ENCODE measurements at places on chromosomes 11 and 22.

- no peak for DNase-seq
These were observed 921 bp downstream of the C1QTNF5 start for GRCh38 chr11:119339589-119340334.

DNA sequence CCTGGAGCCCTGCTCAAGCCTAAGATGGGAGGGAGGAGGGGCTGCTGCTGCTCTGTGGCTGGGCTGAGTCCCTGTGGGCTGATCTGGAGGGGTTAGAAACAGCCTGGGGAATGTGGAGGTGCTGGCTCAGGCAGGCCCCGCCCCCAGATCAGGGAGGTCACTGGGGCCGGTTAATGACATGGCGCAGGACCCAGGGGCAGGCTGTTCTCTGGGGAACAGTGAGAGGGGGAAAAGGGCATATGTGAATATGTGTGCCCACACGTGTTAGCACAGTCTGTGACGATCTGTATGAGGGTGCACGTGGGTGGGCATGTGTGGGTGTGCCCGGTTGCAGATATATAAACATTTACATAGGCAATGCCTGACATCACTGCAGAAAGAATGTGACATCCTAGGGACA lies 143.5 kb downstream of the MIAT start:
- DNase-seq = no peak

DNA sequence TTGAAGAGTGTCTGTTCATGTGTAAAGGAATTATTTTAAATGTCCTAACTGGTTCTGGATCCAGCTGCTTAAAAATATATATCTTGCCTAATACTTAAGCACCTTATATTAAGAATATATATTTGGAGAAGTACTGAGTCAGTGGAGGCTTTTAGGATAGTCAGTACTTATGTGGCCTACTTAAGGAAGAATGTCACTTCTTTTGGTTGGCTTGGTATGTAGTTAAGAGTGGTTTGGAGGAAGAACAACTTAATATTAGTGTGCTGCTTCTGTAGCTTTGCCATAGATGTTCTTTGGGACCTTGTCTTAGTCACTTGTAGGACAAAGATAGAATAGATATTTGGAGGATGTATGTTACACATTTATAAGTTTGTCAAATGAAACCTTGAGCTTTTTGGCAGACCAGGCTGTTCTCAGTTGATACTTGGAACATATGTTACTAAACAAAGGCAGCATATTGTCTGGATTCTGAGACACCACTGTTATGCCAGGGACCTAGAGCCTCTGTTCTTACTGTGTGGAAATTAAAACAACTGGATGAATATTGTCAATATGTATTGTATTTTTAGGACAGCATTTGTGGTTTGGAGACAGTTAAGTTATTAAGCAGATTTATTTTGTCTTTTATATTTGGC lies 4.9 kb downstream of the HIPK3 start:
- DNase-seq = peak; percentile 19

DNA sequence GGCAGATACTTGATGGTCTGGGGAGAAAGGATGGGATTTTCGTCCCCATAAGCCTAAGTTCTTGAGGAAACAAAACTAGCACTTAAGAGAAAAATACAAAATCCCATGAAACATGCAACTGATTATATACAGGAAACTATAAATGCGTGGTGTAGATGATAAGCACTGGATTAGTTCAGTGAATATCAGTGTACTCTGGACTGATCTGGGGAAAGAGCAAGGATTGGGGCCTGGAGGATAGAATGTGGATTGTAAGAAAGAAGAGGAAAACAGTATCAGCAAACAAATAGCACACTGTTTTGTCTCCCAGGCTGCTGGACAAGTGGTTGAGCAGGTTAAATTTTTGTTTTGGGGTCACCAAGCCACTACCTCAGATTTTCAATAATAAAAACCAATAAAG lies 49.8 kb downstream of the DCUN1D5 start:
- DNase-seq = no peak

GRCh38 chr11:70478166-70478890 lies 80.0 kb downstream of the CTTN start:
- no peak for DNase-seq

GRCh38 chr22:46563381-46564083 lies 26.1 kb upstream of the CELSR1 start:
- peak; percentile 74 for DNase-seq

DNA sequence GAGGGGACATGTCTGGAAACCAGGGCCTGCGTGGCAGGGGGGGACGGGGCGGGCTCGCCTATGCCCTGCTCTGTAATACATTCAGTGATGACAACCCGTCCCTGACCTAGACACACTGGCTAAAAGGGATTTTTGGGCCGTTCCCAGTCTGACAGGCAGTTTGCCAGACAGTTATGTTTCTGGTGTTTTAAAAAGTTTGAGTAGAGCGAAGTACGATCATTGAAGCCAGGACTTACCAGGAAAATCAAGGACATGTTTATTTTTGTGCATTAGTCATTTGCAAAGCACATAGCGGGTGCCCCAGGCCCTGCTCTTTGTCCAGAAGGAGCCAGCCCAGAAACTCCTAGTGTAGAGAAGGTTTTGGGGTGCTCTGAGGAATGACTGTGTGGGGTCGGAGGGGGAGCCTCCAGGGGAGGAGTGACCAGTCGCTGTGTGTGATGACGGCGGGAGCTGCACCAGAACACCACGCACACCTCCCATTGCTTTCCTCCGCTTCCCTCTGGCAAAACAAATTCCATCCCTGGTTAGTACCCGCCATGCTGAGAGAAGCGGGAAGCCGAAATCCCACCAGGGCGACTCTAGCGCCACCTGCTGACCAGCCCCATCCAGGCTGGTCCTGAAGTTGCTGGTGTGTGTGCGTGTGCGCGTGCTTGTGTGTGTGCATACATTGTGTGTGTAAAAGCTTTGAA lies 50.8 kb downstream of the FBLN1 start:
- peak; percentile 37 for DNase-seq

GRCh38 chr22:17888439-17888838 lies 114.2 kb upstream of the BID start:
- DNase-seq = no peak

GRCh38 chr11:45676522-45677095 lies 11.2 kb upstream of the CHST1 start:
- DNase-seq = no peak

GRCh38 chr11:46051102-46051501 lies 70.2 kb downstream of the PHF21A start:
- no peak for DNase-seq

DNA sequence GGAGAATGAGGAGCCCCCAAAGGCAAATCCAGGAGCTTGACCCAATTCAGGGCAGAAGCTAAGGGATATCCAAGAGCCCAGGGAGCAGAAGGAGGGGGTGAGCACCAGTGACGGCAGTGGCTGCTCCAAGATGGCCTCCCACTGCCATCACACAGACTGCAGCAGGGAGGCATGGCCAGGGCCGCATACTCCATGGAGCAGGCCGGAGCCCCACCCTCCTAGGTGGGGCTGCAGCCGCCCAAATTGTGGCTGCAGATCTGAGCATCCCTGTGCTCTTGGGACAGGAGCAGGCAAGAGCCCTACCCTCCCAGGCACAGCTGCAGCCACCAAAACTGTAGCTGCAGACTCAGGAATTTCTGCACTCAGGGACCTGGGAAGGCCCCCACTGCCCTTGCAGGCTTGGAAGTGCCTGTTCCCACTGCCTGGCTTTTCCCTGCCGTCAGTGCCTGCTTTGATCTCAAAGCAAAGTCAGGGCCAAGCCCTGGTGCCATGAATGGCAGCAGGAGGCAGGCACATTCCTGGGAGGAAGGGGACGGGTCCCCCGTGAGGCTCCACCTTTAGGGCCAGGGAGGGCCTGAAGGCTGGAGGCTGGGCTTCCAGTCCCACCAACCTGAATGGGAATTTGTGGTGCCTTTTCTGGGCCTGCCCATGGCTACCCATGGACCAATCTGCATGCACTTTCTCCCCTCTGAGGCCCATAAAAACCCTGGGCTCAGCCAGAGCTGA lies 10.3 kb upstream of the WNT7B start:
- DNase-seq = no peak

DNA sequence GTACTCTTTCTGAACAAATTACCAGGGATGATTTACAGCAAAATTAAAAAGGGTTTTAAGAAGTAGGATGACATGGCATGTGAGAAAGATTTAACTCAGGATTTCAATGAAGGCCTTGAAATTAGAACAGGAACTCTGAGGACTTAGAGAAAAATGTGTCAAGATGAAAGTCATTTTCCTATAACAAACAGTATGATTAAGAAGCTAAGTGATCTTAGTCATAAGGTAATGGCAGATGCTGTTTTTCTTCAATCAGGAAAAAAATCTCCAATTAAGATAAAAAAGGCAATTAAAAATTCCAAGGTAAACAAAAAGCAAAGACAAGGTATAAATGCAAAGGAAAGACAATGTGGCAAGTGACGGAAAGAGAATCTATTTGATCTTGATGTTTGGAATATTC lies 73.5 kb downstream of the GAB2 start:
- DNase-seq = no peak

DNA sequence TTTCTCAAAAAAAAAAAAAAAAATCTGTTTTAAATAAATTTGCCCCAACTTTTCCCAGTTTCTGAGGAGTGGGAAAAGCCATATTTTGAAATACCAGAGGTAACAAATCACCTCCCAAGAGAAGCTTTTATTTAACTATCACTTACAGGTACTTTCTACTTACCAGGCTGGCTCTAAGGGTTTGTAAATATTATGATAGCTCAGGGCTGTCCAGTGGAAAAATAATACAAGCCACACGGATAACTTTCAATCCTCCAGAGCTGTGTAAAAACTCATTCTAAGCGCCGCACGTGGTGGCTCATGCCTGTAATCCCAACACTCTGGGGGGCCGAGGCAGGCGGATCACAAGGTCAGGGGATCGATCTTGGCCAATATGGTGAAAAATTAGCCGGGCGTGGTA lies 5.6 kb upstream of the SEC14L4 start:
- DNase-seq = no peak

GRCh38 chr11:94595076-94595475 lies 27.9 kb downstream of the PIWIL4 start:
- no peak for DNase-seq

- DNase-seq = no peak
These were observed 1717.1 kb upstream of the RAG2 start for GRCh38 chr11:38315151-38315550.

DNA sequence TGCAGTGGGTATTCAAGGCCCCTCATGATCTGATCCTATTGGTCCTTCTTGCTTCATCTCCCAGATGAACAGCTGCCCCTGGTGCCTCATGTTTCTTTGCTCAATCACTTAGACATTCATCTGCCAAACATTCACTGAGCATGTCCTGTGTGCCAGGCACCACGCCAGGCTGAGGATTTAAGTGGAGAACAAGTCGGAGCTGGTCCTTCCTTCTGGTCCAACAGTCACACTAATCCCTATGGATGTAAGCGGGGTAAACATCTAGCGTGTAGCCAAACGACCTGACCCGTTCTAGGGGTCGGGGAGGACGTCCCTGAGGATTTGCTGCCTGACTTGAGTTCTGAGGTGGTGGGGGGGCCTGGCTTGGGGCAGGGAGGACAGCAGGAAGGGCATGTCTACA lies 21.9 kb downstream of the ZMAT5 start:
- peak; percentile 99 for DNase-seq

DNA sequence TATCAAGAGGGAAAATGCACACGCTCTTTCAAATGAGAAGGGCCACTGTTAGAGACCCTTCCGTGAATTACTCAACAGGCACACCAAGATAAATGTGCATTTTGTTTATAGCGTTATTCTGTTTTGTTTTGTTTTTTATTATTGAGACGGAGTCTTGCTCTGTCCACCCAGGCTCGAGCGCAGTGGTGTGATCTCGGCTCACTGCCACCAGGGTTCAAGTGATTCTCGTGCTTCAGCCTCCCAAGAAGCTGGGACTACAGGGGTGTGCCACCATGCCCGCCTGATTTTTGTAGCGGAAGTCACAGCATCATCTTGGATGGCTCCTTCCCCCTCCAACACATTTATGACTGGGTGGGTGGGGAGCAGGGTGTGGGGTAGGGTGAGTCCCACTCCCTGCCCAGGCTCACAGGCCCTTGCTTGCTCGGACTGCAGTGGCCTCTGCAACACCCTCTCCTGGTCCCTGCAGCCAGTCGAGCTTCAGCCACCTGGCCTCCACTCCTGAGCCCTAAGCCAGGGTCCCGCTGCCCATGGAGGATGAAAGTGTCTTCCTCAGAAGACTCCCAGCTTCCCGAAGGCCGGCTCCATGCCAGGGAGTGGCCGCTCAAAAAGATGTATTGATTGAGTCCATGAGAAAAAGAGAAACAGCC lies 68.0 kb downstream of the RTL6 start:
- DNase-seq = no peak

DNA sequence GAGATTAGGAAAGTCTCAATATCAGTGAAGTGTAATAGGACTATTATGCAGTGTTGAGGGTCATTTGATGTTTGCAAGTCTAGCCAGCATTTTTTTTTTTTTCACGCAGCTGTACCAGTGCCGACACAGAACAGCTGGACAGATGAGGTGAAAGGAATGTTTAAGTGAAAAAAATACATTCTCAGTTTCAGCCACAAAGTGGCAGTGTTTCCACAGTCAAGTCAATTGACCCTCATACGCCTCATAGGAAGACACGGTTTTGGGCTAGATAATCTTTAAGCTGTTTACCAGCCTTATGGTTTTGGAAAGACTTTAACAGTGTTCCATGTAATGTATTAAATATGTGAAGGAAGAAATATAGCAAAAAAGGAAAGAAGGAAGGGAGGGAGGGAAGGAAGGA lies 349.9 kb upstream of the ANO3 start:
- peak; percentile 39 for DNase-seq

DNA sequence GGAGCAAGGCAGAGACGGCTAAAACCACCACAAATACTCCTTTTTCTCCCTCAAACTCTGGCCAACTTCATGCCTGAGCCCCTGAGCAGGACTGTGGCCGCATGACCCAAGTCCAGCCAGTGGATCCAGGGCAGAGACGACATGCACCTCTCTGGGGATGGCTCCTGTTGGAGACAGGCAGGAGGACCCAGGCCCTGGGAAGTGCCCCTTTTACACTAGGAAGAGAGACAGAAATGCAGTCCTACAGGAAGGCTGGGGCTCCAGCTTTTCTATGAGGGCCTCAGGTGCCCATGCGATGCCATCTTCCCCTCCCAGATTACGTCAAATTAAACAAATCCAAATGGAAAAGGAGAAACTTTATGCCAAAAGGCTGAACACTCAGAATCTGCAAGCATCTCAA lies 498.0 kb downstream of the BRD1 start:
- no peak for DNase-seq

GRCh38 chr11:70605468-70605815 lies 207.1 kb downstream of the CTTN start:
- no peak for DNase-seq

DNA sequence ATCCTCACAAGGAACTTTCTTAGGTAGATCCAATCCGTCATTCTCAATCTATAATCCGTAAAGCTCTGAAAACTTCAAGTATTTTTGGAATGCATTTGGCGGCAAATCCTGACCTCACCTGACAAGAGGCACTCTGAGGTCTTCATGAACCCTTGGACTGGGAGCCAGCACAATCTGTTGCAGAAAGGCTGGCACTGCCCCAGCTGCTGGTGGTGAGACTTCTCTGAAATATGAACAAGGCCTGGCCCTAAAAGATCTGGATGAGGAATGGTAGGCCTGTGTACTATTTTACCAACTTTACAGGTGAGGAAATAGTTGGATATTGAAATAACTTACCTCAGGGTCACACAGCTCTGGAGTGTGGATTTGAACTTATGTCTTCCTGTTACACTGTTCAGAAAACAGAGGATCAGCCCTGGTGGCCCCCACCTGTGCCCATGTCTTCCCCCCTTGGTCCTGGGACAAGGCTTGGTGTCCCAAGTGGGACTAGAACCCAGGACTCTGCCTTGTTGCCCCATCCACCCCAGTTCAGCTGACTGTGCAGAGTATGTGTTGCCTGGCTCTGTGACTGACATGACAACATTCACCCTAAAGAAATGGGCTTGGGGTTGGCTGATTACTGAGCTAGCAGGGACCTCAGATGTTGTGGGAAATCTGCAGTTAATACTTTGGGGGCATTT lies 471.4 kb downstream of the MN1 start:
- DNase-seq = no peak

GRCh38 chr11:122248939-122249338 lies 132.9 kb upstream of the BLID start:
- no peak for DNase-seq
